ENCODE measurements at places on chromosomes 16 and 17.

- DNase-seq, result peak; percentile 4
Observed at GRCh38 chr16:12228602-12229499, 252.3 kb downstream of the SNX29 start.

DNA sequence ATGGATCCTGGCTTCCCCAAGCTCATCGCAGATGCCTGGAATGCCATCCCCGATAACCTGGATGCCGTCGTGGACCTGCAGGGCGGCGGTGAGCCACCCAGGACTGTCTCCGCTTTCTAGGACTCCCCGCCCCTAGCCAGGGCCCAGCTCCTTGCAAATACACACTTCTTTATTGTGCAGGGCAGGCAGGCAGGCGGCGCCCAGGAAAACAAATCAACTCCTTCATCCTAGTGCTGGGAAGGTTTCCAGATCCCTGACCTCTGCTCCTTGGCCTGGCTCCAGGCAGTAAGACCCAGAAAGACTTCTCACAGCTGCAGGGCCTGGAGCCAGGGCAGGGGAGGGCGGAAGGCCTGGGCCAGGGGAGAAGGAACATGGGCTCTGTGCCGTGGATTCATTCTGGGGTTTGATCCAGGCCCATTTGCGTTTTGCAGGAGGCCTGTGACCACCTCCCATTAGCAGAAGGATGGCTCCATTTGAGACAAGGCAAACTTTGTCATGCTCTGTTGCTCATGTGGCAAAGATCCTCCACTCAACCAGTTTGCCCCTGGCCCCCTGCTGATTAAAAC lies 6.0 kb upstream of the LPCAT2 start:
- no peak for DNase-seq

DNA sequence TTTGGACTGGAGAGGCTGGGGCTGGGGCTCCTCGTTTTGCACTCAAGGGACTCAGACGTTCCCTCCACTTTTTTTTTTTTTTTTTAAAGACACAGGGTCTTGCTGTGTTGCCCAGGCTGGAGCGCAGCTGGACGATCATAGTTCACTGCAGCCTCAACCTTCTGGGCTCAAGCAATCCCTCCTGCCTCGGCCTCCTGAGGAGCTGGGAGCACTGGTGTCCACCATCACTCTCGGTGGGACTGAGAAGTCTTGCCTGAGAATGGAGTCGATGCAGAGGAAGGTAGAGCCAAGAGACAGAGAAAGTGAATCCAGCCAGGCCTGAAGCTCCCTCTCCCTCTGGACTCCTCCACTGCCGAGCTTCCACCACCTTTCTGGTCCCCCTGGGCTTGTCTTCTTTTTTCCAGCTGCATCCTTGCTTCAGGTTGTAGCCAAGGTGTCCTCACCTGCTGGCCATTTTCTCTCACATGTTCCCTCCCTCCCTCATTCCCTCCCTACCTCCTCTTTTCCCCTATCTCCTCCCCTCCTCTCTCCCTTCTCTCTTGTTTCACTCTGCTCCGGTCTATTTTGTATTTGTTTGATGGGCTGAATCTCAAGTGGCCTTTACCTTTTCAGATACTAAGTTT lies 233.8 kb downstream of the SNX29 start:
- no peak for DNase-seq

- DNase-seq, result no peak
Observed at GRCh38 chr17:37752482-37752881, 7.6 kb upstream of the HNF1B start.

GRCh38 chr16:71383054-71383773 lies 24.7 kb downstream of the CALB2 start:
- DNase-seq, result no peak

DNA sequence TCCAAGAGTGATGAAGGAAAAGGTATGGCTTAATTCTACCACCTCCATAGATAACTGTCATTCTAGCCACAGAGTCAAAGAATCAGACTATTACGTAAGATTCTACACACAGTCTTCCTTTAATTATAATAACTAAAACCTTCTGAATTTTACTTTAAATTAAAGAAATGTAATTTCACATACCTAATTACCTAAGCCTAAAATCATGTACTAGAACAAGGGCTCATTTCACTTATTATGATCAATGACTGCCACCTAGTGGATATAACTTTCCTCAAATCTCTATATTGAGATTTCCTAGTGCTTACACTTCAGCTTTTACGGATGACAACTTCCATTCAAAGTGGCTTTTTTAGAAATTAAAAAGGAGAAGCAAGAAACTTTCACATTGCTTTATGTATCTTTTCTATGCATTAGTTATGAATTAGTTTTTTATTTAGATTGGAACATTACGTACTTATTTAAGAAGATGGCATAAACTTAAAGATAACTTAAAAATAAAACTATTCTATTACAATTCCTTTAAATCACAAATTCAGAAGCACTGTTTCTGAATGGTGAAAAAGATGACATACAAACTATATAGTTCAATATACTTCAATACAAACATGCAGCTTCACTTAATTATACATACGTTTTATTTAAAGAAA lies 18.2 kb upstream of the ABCA10 start:
- DNase-seq, result no peak

DNA sequence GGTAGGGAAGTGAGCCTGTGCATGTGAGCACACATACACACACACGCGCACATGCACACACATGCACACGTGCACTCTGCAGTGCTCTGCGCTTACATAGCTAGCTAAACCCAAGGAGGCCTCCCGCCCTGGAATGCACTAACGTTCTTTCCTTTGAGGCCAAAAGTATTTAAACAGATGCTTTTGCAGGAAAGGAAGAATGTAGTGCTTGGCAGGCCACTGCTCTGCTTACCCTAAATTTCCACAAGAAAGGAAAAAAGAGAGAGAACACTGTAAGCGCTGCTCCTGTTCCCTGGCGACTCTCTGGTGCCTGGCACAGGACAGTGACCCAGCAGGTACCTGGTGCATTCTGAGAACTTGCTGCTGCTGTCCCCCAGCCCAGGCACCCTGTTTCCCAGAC lies 31.3 kb upstream of the MRPS23 start:
- no peak for DNase-seq

DNA sequence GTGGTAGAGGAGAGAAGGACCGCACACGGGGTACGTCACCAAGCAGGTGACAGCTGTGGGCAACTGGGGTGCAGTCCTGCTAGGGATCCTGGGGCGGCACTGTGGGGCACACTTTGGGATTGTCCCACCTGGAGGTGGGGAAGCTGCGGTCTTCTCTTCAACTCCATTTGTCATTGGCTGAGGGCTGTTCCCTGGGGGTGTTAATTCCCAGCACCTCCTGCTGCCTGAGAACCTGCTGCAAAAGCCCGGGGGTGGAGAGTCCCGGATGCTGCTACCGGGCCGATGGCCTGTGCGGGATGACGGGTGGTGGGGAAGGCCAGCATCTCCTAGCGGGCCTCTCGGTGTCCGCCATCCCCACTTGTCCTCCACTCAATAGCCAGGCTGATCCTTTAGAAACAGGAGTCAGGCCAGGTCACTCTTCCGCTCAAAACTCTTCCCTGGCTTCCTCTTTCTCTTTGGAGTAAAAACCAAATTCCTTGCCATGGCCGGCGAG lies 100.2 kb downstream of the CYLD start:
- DNase-seq, result no peak

GRCh38 chr17:1490643-1491442 lies 1.6 kb downstream of the MYO1C start:
- peak; percentile 42 for DNase-seq

DNA sequence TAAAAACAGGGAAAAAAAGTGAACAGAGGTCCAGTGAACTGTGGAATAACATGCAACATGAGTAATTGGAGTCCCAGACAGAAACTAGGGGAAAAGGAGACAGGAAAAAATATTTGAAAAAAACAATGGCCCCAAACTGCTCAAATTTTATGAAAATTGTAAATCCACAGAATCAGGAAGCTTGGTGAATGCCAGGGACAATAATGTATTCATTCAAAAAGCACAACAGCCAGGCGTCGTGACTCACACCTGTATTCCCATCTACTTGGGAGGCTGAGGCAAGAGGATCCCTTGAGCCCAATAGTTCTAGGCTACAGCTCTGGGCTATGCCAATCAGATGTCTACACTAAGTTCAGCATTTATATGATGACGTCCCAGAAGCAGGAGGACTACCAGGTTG lies 23.7 kb downstream of the NCOR1 start:
- no peak for DNase-seq

DNA sequence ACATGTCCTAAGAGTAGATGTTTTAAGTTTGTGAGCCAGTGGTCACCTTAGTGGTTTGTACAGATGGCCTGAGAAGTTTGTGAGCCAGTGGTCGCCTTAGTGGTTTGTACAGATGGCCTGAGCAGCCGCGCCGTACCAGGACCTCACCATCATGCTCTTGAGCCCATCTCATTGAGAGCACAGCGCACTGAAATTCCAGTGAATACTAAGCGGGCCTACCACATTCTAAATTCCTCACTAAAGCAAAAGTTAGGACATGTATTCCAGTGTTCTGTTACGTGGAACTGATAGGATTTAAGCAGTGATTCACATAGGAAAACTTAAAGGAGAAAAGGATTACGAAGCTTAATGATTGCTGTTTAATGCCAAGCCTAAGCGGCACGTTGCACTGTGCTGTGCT lies 3.9 kb downstream of the USP10 start:
- no peak for DNase-seq

GRCh38 chr16:84768061-84768807 lies 51.6 kb upstream of the CRISPLD2 start:
- no peak for DNase-seq

DNA sequence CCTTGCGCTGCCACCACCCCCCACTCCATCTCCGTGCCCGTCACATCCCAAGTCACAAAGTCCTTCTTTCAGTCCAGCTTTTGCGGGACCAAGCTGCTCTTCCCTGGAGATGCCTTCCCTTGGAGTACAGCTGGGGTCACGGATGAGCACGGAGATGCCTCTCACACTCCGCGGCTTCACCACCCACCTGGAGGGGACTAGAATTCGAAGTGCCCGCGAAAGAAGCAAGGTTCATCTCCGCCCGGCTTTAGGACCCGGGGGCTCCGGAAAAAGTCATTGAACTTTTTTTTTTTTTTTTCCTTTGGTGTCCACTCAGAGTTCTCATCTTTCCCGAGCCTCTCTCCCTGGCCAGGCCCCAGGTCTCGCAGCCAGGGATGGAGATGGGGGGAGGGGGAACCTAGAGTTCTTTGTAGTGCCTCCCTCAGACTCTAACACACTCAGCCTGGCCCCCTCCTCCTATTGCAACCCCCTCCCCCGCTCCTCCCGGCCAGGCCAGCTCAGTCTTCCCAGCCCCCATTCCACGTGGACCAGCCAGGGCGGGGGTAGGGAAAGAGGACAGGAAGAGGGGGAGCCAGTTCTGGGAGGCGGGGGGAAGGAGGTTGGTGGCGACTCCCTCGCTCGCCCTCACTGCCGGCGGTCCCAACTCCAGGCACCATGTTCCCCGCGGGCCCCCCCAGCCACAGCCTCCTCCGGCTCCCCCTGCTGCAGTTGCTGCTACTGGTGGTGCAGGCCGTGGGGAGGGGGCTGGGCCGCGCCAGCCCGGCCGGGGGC lies at the start of gene FKBP10:
Gene FKBP10, plus strand, starts transcription at position 624 of the 771 bp plus-strand sequence. Its CDS starts 31 bp downstream, at position 655.
- peak; percentile 48 for DNase-seq

GRCh38 chr17:73586275-73586832 lies 57.9 kb downstream of the SDK2 start:
- DNase-seq, result no peak

GRCh38 chr16:78591682-78592103 lies 492.2 kb downstream of the WWOX start:
- no peak for DNase-seq

DNA sequence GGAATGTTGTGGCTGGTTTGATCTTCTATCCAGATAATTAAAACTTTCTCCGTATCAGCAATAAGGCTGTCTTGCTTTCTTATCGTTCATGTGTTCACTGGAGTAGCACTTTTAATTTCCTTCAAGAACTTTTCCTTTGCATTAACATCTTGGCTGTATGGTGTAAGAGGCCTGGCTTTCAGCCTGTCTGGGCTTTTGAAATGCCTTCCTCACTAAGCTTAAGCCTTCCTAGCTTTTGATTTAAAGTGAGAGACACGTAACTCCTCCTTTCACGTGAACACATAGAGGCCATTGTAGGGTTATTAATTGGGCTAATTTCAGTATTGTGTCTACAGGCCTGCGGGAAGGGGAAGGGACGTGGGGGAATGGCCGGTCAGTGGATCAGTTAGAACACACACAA lies 42.9 kb downstream of the MSI2 start:
- DNase-seq, result no peak

GRCh38 chr17:35731239-35731916 lies at the start of gene RASL10B:
RASL10B (plus strand) TSS chr17:35731639; CDS start chr17:35735185, 3,546 bp downstream.
- DNase-seq, result peak; percentile 34

- no peak for DNase-seq
Observed at GRCh38 chr17:81400154-81400977, 5.1 kb downstream of the BAHCC1 start.

- no peak for DNase-seq
Observed at GRCh38 chr17:63153488-63153887, 187.5 kb downstream of the TANC2 start.

GRCh38 chr17:1030684-1031532 lies 34.0 kb downstream of the TIMM22 start:
- DNase-seq, result no peak

- no peak for DNase-seq
Observed at GRCh38 chr16:3646348-3646920, 8.1 kb upstream of the DNASE1 start.

DNA sequence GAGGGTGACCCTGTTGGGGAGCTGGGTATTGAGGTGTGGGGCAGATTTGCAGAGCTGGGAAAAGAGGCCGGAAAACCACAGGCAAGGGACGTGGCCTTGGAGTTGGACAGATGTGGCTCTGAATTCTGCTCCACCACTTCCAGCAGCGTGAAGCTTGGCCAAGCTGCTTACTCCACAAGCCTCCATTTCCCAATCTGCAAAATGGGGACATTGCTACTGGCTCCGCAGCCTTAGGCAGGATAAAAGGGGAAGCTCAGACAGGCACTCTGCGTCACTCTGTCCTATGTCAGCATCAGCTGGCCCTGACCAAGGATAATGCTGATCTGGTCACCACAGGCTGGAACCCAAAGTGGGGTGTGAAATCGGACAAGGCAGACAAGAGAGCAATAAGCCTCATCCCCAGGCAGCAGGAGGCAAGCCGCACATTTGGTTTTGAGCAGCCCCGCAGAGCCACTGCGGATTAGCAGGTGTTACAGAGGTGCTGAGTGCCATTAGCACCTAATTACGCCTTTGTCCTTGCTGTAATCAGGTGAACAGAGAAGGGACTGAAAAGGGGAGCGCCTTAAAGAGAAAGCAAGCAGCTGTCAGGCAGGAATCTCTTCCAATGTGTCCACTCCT lies 54.8 kb downstream of the SDK2 start:
- DNase-seq, result no peak

- no peak for DNase-seq
Observed at GRCh38 chr16:52584354-52585320, 37.7 kb upstream of the TOX3 start.

DNA sequence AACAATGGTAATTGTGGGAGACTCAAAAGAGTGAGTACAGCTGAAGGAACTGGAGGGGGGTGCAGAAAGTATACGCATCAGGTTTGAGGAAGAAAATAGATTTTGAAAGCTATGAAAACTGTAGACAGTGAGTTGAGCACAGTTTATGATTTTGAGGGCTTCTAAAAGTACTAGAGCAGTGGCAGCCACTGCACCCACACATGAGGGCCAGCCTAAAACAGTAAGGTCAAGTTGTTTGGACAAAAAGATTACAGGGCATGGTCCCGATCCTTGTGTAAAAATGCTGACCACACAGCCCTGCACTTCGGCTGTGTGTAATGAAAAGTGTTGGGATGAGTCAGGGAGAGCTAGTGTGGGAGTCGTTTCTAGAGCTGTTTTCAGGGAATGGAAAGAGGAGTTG lies 2282.1 kb downstream of the TP53TG3F start:
- DNase-seq, result no peak

GRCh38 chr16:12426122-12426521 lies 377.6 kb downstream of the CPPED1 start:
- DNase-seq, result no peak
